Brain (organoid and tissue), 16 donors: ENCODE measurements at places on chromosomes 2 and 18.

GRCh38 chr2:217223222-217223930 is 363.5 kb upstream of the TNP1 start:
- no peak for DNase-seq

- no peak for DNase-seq
Observed at GRCh38 chr2:127280693-127281092, 13.3 kb downstream of the ERCC3 start.

DNA sequence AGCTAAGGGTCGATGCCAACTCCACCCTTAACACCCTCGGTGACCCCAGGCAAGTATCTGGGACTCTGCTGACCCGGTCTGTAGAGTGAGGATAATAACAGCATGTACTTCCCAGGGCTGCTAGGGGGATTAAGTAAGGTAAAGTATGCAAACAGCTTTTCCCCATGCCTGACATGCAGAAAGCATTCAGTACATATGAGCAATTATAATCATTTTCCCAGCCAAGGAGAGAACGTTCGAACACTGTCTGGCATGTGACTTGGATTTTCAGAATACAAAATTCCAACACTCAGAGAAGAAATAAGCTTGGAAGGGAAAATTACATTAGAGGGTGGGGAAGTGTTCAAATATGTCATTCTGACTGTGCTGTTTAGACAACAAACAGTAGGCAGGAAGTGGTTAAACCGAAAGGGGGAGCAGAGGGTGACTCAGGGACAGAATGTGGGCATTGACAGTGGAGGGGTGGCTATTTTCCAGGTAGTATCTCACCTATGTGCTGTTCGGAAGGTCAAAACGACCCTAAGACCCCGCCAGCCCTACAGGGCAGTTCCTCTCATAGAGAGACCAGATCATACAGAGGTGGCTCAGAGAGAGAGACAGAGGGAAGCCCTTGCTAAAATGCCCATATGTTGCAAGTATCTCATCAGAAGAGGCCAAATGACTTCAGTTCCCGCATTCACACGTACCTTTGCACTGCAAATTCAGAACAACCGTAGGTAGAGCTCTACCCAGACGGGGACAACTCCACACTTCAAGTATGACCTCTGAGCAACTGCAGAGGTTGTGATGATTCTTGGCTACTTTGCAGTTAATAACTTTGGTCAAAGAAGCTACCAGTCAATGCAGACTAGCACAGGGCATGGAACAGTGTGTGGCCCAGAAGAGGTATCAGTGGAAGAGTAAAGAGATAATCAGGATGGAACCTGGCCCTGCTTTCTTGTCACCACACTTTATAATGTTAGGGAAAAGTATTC is 14.8 kb downstream of the ASPRV1 start:
- DNase-seq: peak; percentile 43

- no peak for DNase-seq
Observed at GRCh38 chr18:58177004-58177717, 133.1 kb downstream of the NEDD4L start.

DNA sequence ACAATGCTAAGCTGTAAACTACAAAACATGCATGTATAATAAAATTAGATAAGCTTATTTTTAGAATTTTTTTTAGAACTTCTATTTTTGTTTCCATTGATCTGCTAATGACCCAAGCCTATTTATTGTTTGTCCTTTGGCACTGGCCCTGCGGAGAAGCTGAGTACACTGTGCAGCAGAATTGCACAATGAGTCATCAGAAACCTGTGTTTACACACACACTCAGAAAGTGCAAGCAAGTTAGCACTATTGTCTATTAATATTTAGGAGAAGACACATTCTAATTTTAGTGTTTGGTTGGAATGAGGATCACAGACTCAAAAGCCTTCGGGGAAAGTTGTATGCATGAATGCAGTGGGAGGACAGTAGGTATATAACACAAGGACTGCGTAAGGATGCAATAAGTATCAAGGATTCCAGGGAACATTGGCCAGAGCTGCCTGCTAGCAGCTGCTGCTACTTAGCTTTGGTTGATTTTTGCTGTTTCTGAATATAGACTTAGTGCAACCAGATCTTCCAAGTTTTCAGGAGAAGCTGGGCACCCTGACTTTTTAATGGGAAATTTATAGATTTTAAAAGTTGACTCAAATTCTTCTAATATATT is 128.2 kb downstream of the KCNH7 start:
- peak; percentile 7 for DNase-seq

- DNase-seq: no peak
Observed at GRCh38 chr2:230575642-230576324, 136.9 kb upstream of the CAB39 start.

GRCh38 chr18:51151568-51152511 is 45.6 kb downstream of the MEX3C start:
- DNase-seq: no peak

DNA sequence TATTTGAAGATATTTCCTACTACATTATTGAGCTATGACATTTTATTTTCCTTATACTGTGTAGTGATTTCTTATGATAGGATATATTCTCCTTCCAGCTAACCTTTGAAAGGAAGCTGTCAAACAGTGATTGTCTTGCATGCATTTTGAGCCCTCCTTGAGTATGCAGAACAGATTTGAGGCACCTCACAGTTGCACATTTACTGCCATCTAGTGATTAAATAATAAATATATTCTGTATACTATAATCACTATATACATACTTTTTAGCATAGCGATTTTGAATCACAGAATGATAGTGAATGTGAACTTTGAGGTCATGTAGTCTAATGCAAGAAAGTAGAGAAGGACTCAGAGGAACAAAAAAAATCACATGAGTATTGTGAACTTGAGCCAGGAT is 268.4 kb upstream of the CDH19 start:
- DNase-seq: peak; percentile 68

DNA sequence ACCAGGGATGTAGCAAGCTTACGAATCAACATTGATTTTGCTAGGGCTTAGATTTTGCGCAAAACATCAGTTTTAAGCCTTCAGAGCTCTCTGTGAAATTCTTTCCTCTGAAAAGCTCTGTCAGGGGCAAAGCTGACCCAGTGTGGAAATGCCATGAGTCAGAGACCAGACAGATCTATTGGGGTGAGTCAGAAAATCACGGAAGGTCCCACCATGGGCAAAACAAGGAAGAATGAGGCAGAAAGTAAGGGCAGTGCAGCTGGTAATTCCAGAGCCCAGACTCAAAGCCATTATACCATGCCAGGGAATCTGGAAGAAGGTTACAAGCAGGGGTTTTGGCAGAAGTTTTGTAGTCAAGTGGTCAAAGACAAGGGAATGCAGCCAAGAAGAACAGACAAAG is 256.6 kb upstream of the CTAGE1 start:
- no peak for DNase-seq

GRCh38 chr2:43207553-43208300 is 18.7 kb downstream of the ZFP36L2 start:
- DNase-seq: no peak

GRCh38 chr2:239569401-239570090 is 168.7 kb upstream of the HDAC4 start:
- DNase-seq: no peak

DNA sequence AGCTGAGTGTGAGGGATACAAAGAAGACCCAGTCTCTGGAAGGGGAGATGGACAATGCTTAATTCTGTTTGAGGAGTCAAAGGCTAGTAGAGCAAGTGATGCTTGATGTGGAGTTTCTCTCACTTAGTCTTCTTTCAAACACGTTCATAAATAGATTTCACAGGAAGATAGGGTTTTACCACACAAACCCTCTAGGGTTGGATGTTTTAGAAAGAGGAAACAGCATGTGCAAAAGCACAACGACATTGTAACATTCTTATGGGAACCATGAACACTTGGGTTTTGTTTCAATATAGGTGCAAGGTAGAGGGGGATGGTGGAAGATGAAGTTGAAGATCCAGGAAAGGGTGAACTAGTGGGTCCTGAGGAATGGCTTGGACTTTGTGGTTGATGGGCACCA is 10.8 kb upstream of the EFEMP1 start:
- DNase-seq: no peak

- no peak for DNase-seq
Observed at GRCh38 chr2:206480620-206481019, 37.3 kb downstream of the ADAM23 start.

DNA sequence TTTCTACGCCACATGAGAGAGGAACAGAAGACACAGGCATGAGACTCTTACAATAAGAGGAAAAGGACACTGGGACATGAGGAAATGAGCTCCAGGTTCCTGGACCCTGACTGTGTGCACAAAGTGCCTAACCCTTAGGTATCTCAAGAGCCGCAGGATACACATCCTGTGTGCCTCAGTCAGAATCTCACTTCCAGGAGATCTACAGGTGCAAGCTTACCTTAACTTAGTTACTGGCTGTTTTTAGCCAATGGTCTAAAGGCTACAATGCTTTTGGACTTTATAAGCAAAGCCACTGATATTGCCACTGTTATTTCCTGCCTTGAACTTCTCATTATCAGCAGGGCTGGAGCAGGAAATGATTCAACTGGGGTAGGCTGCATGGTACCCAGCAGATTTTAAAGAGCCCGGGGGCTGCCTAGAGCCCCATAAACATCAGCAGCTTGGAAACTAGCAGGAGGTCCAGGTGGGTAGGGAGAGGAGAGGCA is 254.4 kb downstream of the ZNF521 start:
- DNase-seq: no peak

GRCh38 chr2:55133467-55134315 is 83.4 kb upstream of the RTN4 start:
- peak; percentile 79 for DNase-seq

GRCh38 chr2:229133155-229133772 is 137.8 kb downstream of the PID1 start:
- DNase-seq: peak; percentile 79

- DNase-seq: peak; percentile 35
Observed at GRCh38 chr2:150528861-150529801, 41.7 kb upstream of the RND3 start.

- no peak for DNase-seq
Observed at GRCh38 chr2:86420913-86421312, 20.3 kb upstream of the KDM3A start.

GRCh38 chr18:9766076-9766481 is 58.0 kb downstream of the RAB31 start:
- no peak for DNase-seq

DNA sequence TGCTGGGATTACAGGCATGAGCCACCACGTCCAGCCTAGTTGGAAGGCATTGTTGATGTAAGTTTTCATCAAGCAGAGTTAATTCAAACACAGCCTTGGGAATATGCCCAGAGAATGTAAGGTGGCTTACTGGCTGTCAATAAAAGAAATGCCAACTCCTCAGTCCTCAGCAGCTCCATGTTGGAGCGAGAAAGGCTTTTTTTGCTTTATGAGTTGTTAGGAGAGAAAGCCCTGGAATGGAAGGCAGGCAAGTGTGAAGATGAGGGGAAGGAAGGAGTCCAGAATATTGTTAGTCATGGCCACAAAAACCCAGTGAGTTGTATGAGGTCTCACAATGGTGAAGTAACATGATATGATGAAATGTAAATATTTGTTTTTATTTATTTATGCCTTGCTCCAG is 57.1 kb downstream of the MAP4K4 start:
- no peak for DNase-seq

- no peak for DNase-seq
Observed at GRCh38 chr2:217864963-217865772, 137.6 kb downstream of the TNS1 start.

GRCh38 chr18:66329716-66330115 is 274.2 kb downstream of the CDH19 start:
- DNase-seq: no peak

DNA sequence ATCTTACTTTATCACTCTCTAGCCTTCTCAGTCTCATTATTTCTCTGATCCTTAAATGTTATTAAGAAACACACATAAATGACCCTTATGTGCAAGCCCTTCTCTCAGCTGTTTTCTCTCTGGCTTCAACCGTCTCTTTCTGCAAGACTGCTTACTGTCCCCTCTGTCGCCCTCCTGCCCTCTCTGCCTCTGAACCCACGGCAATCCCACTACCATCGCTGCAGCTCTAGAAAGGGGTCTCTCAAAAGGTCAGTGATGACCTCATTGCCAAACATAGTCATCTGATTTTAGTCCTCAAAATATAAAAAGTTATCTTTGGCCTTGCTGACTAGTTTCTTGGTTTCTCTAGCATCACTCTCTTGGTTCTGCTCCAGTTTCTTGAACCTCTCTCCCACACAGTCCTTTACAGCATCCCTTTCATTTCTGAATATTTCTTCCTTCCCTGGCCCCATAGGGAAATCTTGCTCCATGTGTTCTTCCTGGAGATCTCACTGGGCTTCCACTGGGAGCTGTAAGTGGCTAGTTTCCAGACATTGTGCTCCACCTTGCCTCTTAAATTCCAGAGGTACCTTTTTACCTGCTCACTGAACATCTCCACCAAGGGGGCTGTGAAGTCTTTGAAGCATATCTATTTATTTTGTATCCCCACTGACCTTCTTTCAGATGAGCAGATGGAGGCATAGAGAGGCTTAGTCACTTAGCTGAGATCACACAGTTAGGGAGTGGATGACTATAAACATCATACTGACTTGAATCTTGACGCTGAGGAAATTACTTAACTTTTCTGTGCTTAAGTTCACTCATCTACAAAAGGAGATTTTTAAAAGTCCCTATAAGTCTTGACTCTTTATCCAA is 96.2 kb downstream of the PDE1A start:
- DNase-seq: no peak

DNA sequence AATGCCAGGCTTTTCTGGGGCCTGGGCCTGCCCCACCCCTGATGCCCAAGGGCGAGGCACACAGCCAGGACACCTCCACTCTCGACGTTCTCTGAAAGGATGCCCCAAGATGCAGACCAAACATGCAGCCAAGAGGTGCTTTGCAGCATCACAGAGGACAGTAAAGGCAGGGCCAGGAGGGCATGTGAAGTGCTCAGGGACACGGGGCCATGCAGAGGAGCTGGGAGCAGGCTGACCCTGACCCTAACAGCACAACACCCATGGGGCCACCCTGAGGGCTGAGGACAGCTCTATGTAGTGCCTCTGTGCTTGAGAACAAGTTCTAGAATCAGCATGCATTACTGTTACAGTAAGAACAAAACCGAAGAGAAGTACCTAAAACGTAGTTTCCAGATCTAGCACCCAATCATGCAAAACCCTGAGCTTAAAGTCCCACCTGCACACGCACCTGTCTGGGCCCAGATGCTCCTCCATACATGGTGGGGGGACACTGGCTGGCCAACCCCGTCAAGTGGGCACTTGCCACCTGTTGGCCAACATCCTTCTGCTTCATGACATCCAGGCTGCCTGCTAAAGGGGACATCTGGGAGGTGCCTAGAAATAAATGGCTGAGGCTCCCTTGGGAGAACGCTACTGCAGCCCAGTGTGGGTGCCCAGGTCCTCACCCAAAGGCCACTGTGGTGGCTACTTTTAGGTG is 15.4 kb downstream of the HS6ST1 start:
- no peak for DNase-seq
